Sciatic nerve (tissue), 2 donors: ENCODE measurements at places on chromosomes 1 and 21. TPM values are rescaled to one million over a fixed set of nuclear protein-coding genes. Genes with fewer than 3 reads are reported as not detected.

Gene ZNF695
- total RNA-seq, result 0.18 TPM

GRCh38 chr1:244952940-244953339, 88.6 kb upstream of the HNRNPU start:
- DNase-seq, result no peak

DNA sequence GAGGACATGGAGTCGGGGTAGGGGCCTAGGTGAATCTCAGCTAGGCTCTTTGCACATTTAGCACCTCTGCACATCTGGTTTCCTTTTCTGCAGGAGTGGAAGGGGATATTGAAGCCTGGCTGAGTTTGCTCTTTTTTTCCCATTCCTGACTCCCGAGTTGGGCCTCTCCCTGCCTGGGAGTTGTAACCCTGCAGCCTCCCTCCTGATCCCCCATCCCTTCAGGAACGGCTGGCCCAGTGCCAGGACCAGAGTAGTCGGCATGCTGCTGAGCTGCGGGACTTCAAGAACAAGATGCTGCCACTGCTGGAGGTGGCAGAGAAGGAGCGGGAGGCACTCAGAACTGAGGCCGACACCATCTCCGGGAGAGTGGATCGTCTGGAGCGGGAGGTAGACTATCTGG, 836 bp downstream of the OLFML3 start:
- peak; percentile 87 for DNase-seq

Gene PALMD
- total RNA-seq, result 119 TPM

DNA sequence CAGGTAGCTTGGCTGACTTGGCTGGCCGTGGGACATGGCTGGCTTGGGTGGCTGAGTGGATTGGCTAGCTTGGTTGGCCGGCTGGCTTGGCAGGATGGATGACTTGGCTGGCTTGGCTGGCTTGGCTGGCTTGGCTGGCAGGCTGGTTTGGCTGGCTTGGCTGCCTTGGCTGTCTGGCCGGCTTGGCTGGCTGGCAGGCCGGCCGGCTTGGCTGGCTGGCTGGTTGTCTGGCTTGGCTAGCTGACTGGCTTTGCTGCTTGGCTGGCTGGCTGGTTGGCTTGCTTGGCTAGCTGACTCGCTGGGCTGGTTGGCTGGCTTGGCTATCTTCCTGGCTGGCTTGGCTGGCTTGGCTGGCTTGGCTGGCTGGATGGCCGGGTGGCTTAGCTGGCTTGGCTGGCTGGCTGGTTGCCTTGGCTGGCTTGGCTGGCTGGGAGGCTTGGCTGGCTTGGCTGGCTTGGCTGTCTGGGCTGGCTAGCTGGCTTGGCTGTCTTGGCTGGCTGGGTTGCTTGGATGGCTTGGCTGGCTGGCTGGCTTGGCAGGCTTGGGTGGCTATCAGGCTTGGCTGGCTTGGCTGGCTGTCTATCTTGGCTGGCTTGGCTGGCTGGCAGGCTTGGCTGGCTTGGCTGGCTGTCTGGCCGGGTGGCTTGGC, 129.7 kb upstream of the FAM72C start:
- peak; percentile 66 for DNase-seq

Gene LIPI
- total RNA-seq, result 0.98 TPM

Gene OXCT2
- 8.5 TPM for total RNA-seq

DNA sequence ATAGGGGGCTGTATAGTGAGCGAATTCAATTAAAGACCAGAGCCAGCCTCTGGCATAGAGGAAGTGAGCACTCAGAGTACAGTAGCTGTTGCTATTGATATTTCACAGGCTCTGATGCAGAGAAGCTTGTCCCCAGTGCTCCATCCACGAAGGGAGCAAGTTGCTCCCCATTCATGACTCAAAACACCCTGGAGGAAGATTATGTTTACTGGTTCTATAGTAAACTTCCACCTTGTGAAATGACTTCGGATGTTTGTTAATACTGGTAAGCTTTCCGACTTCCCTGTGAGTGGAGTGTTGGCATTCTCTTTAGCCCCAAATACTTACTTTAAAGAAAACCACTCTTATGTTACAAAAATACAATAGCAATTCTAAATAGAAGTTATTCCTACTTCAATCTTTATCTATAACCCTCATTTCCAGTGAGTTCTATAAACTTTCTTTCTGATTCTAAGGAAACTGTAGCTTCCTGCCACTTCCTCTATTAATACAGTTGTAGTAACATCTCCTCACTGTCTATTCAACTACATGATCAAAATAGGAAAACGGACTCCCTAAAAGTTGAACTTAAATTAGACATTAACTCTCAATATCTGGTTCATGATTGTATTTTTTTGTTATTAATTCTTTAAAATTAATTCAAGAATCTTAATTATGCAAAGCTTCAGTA, 46.4 kb downstream of the ZNF281 start:
- no peak for DNase-seq

- DNase-seq, result no peak
Measured at GRCh38 chr1:202283991-202284390, 57.7 kb downstream of the UBE2T start.

DNA sequence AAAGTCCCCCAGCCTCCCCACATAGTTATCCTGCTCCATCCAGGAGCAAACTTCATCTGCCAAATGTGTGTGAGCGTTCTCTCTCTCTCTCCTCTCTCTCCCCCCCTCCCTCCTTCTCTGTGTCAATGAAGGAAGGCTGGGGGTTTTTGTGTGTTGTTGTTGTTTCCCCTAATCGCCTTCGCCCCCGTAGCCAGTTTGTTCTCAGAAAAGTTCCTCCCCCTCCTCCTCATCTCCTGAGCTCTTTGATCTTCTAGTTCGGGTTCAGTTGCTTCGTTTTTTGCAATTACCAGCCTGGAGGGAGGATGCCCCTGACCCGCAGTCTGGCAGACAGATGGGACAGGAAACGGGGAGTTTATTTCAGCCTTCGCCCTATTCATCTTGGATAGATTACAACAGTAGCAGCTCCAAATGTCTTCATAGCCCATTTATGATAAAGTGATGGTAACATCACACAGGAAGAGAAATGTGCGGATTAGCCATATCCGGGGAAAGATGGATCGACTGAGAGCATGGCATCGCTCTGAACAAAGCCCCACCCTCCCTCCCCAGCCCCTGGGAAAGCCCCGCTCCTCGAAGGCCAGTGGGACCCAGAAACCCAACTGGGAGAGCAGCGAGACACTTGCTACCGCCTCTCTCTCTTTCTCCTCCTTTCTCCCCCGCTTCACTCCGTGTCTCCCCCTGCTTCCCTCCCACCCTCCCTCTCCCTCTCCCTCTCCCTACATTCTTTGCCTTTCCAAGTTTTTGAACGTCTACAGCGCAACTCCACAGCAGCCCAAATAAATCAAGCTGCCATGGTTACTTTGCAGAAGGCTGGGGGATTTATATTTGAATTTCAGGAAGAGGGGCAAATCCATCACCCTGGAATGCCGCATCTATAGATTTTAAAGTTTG, 139.7 kb upstream of the ARHGEF16 start:
- DNase-seq, result no peak

DNA sequence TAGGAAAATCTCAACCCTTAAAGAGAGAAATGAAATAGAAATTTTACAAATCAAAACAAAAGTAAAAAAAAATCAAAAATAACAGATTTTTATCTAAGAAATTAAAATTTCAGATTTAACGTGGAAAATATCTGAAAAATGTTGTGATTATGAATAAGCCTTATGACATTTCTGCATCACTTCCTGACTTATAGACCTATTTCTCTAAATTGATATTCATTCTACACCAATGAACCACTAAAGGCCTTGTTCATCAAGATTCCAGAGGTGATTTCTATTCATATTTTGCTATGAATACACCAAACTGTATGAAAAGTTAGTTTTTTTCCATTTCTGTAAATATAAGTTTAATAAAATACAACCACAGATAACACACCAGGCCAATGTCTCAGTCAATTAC, 261.5 kb downstream of the SMYD3 start:
- no peak for DNase-seq

Gene VWA1
- total RNA-seq, result 175 TPM

DNA sequence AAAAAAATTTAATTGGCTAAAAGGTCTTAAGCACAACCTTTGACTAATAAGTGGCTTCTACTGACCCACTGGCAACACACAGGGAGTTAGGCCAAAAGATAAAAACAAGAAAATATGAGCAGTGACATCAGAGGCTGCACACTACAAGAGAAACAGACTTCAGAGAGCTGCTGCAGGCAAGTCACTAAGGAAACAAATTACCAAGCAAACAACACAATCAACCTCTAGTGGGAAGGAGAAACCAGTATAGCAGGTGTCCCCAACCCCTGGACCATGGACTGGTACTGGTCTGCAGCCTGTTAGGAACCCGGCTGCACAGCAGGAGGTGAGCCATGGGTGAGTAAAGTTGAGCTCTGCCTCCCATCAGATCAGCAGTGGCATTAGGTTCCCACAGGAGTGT, 20.8 kb upstream of the ENSA start:
- DNase-seq, result no peak

DNA sequence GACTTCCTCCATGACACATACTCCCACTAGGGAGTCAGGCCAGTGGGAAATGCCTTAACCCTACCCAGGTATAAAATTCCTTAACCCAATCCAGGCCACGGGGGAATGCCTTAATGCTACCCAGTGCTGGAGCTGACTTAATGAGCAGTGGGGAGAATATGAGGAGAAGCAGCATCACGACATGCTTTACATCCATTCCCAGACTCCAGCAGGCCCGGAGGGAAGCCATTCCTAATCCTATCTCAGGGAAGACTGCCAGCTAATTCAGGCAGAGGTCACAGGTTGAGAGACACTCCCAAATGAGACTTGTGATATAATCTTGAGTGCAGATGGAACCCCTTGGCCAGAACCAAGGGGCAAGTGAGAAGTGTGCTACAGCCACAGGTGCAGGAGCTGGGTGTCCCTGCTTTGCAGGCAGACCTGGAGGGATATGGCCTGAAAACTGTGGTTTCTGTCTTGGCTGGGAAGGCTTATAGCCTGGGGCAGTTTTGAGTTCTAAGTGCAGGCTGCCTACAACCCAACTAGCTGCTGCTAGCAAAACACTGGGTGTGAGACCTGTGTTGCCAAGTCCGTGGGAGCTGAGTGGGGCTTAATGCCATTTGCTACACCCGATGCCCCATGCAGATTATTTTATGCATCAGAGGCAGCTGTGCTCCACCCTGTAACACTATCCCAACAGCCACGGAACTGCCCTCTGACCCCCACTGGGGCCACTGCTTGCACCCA, 45.1 kb upstream of the GUCA2A start:
- no peak for DNase-seq

Gene NDC1
- 8.0 TPM for total RNA-seq

GRCh38 chr1:7386226-7387052, 384.7 kb upstream of the VAMP3 start:
- DNase-seq, result no peak

Gene SMCP
- not detected for total RNA-seq

DNA sequence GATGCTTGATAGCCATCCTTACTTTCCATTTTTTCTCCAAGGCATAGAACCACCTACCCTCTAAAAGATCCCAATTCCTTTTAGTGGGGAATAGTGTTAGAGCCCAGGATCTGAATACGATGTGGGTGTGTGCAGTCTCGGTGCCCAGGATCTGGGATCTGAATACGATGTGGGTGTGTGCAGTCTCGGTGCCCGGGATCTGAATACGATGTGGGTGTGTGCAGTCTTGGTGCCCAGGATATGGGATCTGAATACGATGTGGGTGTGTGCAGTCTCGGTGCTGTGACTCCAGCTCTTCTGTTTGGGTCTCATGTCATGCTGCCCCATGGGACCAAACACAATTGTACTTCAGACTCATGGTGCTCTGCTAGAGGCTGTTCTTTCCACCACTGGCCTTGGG, 265.5 kb downstream of the TRABD2B start:
- DNase-seq, result no peak

Gene SLC35F3
- total RNA-seq, result not detected

DNA sequence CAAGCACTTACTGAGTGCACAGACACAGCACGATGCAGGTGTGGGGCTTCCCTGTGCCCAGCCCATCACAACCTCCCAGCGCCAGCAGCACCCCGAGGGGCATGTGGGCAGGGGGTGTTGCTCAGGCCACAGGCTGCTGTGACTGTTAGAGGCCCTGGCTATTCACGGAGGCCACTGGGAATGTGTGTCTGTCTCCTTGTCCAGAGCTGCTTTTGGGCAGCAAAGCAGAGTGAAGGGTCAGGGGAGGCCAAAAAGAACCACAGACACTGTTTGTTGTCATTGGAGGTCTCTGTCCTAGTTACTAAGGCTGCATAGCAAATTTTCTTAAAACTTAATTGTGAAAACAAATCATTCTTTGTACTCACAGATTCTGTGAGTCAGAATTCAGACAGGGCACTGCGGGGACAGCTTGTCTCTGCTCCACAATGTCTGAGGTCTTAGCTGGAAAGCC, 49.6 kb downstream of the TNFRSF8 start:
- DNase-seq, result no peak

DNA sequence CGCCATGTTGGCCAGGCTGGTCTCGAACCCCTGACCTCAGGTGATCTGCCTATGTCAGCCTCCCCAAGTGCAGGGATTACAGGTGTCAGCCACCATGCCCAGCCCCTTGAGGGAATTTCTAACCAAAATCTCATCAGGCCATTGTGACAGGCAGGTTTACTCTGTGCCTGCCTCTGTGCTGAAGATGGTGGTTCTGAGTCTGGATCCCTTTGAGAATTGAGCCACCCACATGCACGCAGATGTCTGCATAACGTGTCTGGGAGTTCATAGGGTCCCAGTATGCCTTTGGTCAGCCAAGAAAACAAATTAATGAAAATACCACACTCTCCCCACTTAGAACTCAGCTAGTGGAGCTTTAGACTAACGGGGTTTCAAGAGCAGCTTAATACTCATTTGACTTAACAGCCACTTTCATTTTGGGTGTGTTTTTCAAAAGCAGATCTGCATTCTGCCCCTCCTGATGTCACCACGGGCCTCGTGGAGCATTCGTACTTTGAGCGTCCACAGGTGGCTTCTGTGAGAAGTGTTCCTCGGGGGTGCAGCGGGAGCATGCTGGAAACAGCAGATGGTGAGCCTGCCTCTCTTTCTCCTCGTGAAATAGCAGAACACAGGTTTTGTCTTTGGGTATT, 45.3 kb downstream of the DIP2A start:
- no peak for DNase-seq

GRCh38 chr21:44618504-44618903, 6.6 kb downstream of the KRTAP10-8 start:
- no peak for DNase-seq

- DNase-seq, result no peak
Measured at GRCh38 chr1:244435562-244436205, 16.0 kb downstream of the ADSS2 start.

- no peak for DNase-seq
Measured at GRCh38 chr21:16587681-16588375, 858.0 kb downstream of the USP25 start.

DNA sequence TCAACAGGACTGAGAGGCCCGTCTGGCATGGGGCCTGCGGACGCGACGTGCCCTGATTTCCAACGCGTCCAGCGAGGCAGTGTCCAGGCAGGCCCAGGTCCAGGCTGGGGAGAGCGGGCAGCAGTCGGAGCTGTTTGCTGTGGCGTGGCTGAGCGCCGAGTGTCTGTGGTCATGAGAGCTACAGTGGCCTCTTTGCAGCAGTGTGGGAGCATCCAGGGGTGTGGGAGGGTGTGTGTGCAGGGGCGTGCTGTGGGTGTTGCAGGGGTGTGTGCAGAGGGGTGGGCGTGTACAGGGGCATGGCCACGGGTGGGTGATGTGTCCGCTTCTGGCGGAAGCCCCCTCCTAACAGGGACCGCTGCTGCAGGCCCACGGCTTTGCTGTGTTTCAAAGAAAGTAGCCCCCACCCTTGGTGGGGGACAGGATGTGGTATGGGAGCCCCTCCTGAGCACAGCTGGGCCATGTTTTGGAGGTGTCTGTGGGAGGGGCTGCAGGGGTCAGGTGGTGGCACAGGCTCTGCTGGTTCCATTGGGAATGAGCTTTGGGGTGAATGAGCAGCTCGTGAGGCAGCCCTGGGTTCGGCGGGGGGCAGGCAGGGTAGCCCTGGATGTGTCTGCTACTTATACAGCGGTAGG, 17.7 kb downstream of the PLCH2 start:
- DNase-seq, result no peak
